ENCODE measurements at places on chromosomes 7 and 10.
A peak's percentile ranks its signal among the peaks of the same experiment; 100 is the strongest.

GRCh38 chr10:6365384-6365783 lies 162.7 kb downstream of the PFKFB3 start:
- no peak for DNase-seq

GRCh38 chr10:13528875-13529713 lies at the start of gene BEND7:
Gene BEND7 (minus strand): TSS chr10:13529014. CDS start chr10:13528533, 481 bp downstream.
- DNase-seq = peak; percentile 13

DNA sequence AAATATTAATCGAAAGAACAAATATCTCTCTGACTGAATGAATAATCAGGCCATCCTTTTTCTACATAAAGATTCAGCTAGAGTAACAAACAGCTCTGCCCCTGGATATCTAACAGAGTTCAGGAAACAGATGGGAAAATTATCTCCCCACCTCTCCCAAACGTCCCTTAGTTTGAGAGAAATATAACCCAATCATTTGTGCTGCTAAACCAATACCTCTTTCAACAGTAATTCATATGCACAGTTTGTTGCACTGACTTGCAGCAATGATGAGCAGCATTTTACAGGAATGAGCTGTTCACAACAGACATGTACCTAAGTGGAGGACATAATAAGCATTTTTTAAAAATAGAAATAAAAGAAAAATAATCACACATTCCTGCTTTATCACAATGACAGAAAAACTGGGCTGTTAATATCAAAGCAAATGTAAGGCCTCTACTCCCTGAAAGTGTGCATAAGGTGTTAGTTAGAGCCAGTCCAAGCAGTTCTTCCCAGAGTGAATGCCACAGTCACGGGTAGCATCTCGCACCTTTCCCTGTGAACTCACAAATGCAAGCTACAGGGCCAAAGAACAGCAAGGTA lies 2.3 kb downstream of the CREB3L2 start:
- no peak for DNase-seq

DNA sequence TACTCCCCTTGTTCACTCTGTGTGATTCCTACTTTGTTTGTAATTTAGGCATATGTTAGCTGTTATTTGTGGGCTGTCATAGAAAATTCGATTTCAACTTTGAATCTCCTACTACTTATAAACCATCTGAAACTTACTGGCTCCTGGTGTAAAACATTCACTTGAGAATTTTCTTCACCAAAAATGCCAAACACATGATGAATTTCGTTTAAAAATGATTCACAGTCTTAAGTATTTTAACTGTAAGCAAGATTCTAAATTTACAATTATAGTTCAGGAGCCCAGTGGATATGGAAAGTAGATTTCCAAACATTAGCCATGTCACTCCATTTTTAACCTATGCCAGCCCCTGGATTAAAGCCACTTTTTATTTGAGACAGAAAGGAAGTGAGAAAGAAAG lies 3.1 kb downstream of the CPED1 start:
- DNase-seq = no peak

DNA sequence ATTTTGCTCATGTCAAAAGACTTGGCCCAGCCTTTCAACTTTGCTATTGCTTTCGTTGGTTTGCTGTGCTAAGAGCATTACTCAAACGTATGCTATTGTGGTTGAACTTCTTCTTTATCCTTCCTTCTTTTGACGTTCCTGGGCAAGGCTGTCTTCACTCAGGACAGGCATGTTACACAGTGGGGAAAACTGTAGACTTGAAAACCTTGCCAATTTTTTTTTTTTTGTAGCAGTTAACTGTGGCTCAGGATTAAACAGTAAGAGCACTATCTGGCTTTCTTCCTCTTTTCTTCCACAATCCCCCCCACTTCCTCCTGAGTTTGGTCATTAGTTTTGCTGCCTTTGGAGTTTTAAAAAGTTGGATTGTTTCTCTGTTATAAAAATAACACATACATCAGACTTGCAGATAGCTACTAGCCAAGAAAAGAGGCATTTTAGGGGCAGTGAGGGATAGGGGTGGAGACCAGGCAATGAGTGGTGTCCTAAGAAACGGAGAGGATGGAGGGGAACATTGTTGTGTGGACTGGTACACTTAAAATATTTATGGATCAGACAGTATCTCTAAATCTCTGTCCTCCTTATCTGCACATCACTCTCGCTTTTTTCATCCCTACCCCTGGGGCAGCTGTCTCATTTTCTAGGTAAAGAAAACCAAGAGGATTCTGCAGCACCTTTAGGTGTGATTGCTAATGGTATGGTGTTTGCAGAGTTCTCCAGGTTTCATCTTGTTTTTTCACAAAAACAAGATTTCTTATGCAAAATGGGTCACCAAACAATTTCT lies 181.7 kb downstream of the LRMDA start:
- no peak for DNase-seq

- DNase-seq = no peak
Observed at GRCh38 chr10:11604865-11605650, 6.4 kb downstream of the USP6NL start.

- no peak for DNase-seq
Observed at GRCh38 chr7:111026806-111027205, 64.1 kb upstream of the LRRN3 start.

DNA sequence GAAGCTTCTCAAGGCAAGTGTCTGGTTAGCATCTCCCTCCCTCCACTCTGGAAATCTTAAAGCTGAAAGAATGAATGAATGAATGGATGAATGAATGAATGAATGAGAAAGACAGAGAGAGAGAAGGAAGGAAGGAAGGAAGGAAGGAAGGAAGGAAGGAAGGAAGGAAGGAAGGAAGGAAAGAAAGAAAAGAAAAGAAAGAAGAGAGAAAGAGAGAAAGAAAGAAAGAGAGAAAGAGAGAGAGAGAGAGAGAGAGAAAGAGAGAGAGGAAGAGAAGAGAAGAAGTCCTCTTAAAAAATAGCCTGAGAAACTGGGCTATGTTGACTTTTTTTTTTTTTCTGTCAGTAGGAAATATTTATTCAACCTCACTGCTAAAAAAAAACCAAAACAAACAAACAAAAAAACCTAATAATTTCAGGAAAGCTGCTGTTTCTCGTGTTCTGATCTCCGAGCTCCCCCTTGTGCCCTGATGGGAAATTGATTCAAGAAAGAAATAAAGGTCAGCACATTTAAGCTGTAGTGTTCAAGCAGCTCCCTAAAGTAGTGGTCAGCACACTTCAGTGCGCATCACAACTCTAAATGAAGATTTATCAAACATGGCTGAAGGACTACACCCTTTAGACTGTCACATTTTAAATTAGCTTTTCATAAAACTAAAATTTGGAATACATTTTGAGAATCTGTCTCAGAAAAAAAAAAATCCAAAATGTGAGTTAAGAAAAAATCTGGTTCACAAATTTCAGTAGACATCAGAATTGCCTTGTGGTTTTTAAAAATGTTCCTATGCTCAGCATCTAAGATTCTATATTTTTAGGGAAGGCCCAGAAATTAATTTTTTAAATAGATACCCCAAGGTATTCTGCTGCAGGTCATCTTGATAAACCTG lies 154.3 kb downstream of the ELAPOR2 start:
- no peak for DNase-seq

- peak; percentile 89 for DNase-seq
Observed at GRCh38 chr7:131425992-131426391, 98.3 kb downstream of the MKLN1 start.

- no peak for DNase-seq
Observed at GRCh38 chr7:90660819-90661218, 64.7 kb downstream of the CDK14 start.

Data from NCI-H1105 treated with DMSO at 0.1 percent for 48 hours (cell line).